ENCODE measurements at places on chromosomes 2 and 18. TPM values are rescaled to one million over a fixed set of nuclear protein-coding genes. Genes with fewer than 3 reads are reported as not detected.

CNDP1 gene
- total RNA-seq: not detected

DNA sequence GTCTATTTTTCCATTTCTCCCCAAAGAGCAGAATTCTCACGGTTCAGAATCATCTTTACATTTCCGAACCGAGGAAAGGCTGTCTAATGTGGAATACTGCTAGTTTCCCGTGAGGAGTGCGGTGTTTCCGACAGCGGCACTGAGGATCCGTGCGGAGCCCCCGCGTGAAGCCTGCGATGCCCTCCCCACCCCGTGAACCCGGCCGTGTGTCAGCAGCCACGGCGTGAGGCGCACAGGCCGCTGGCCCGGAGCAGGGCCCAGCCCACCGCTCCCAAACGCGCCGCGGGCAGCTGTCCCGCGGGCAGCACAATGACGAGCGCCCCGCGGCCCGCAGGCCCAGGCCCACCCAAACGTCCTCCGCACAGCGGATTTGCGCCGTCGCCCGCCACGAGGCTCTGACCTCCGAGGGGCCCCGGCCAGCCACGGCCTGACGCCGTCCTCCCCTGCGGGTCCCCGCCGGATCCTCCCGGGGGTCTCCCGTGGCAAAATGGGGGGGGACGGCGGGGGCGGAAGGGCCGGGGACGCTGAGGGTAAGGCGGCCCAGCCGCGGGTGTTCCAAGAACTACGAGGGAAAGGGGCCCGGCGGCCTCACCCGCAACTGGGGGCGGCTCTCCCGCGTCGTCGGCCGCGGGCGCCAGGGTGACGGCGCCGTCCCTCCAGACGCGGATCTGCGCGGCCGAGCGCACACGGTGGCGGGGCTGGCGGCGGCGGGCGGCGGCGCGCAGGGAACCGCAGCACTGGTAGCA is 796 bp downstream of the SPIRE1 start:
- DNase-seq: peak; percentile 22

GRCh38 chr2:138534791-138535190 is 33.2 kb downstream of the SPOPL start:
- DNase-seq: no peak

MRPL44 gene
- 66.4 TPM for total RNA-seq

DNA sequence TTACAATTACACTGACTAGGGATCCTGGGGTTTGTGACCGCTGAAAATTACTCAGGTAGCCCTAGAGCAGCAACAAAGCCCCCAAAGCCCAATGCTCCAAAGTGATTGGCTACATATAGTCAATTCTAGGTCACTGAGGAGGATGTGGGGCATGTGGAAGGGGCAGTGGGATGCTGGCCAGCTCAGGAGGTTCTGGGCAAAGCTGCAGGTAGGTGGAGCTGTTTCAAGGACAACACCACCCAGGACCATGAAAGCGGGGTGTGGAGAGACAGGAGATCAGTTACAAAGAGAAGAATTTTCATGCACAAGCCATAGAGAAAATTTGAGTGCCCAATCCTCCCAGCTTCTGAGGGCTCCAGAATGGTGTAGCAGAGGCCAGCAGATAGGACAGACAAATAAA is 75.0 kb upstream of the CCDC85A start:
- DNase-seq: no peak

DNA sequence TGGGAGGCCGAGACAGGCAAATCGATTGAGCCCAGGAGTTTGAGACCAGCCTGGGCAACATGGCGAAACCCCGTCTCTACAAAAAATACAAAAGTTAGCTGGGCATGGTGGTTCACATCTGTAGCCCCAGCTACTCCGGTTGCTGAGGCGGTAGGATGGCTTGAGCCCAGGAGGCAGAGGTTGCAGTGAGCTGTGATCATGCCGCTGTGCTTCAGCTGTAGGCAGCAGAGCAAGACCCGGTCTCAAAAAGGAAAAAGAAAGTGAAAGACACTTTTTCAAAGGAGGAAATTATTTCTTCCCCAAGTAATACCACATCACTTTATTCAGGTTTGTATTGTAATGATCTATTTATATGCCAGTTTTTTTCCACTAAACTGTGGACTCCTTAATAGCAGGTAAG is 35.7 kb upstream of the TAF4B start:
- DNase-seq: no peak

TMEM37 gene
- 1.2 TPM for total RNA-seq

- DNase-seq: no peak
Measured at GRCh38 chr2:100894105-100894795, 74.3 kb downstream of the NPAS2 start.

GRCh38 chr2:150228936-150229335 is 258.5 kb downstream of the RND3 start:
- no peak for DNase-seq

DNA sequence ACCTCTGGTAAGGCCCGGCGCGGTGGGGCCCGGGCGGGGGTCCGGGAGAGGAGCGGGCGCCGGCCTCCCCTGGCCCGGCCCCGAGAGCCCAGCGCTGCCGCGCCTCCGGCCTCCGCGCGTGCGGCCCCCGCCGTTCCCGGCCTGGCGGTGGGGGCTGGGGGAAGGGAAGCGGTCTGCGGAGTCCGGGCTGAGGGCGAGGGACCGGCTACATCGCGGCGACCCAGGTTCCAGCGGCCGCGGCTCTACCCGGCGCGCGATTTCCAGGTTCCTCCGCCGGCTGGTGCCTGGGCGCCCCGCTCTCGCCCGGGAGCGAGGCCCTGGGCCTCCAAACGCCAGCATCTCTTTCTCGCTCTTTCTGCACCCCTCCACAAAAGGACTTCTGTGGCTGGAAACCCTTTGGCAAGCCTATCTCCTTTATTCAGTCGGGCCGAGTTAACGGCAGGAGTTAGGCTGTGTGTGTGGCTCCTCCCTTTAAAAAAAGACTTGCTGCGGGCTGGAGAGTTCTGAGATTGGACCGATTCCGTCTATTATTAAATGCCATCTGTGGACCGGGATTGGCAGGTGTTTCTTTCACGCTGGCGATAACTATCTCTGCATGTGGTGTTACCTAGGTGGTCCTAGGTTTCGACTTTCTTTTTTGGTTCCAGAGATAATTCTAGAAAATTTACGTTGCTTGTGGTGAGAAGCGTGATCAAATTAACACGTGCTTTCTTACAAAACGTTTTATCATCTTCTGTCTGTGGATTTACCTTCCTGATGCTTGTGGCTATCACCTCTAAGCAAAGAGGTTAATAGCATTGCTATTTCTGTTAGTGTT is 592 bp downstream of the ME2 start:
- DNase-seq: peak; percentile 37

DNA sequence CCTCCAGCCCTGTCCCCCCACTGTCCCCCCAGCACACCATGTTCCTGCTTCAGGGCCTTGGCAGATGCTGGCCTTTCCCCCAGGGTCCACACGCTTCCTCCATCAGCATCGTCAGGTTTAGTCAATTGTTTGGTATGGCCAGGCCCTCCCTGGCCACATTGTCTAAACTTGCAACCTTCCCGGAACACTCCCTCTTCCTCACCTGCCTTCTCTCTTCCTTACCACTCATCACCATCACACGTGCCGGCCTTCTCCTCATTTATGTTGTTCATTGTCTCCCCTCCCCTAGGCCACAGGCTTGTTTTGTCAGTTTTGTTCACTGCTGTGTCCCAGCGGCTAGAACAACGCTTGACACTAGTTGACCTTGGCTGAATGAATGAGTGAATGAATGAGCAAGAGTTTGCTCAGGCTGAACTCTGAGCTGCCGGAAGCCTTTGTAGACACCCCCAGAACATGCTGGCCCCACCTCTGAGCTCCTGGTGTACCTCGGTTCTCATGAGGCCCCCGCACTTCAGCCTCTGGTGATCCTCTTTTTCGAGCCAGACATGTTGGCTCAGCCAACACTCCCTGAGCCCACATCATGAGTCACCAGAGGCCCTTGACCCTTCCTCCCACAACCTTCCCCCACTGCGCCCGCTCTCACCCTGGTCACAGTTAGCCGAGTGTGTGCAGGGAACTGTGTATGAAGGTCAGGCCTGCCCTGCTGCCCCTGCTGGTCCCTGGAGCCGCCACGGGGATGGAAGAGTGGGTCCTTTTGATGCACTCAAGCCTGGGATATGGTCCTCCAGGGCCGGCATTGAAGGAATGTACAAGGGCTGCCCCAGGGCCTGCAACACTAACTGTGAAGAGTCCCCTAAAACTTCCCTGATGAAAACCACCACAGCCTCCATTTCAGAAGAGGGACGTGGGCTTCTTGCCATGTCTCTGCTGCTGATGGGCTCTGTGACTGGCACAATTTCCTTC is 57.5 kb downstream of the HS1BP3 start:
- DNase-seq: peak; percentile 92

- DNase-seq: no peak
Measured at GRCh38 chr2:136395582-136395981, 277.6 kb upstream of the CXCR4 start.

DNA sequence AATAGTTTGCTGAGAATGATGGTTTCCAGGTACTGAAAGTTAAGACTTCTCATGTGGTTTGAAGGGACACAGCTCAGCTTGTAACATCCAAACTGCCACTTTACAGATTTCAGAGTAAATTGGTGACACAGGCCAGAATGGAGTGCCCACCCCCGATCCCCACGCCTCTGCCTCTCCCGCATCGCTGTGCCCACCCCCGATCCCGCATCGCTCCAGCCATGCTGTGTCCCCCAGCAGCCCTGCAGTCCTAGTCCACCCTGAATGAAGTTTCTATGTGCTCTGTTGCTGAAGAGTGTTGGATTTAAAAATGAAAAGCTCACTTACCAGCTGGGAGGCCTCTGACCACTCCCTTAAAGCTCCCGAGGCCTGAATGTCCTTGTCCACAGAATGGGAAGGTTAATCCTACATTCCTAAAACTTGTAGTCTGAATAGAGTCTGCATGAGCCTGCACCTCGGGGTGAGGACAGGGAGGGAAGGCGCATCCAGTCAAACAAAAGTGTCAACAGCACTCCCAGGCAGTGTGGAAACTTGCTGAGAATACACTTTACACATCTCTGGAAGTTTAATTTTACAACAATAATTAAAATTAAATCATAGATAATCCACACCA is 176.4 kb upstream of the ID2 start:
- DNase-seq: no peak

GRCh38 chr2:5691985-5692529 is at the start of gene SOX11:
Gene SOX11, plus strand, starts transcription at chr2:5692384. Its CDS starts 338 bp downstream, at chr2:5692722.
- no peak for DNase-seq

APCDD1 gene
- total RNA-seq: not detected

EVX2 gene
- total RNA-seq: not detected

AOX1 gene
- total RNA-seq: 5.1 TPM

INHBB gene
- 57.5 TPM for total RNA-seq

GRCh38 chr2:23435250-23436035 is 50.5 kb downstream of the KLHL29 start:
- DNase-seq: no peak

GALNT3 gene
- 33.1 TPM for total RNA-seq

DNA sequence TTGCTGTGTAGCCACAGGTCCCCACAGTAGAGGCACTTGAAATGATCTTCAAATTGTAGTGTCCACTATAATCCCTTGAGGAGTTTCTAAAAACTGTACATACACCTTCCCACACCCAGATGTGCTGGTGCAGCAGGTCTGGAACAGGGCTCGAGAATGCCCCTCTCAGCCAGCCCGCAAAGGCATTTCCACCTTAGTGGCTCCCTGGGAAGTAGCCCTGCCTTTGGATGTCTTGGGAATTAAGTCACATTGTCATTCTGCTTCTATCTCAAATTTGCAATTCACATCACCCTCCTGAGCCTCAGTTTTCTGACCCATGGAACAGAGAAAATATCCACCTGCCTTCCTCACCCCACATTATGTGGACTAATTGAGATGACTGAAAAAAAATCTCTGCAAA is 44.3 kb upstream of the TCF7L1 start:
- DNase-seq: no peak

DNA sequence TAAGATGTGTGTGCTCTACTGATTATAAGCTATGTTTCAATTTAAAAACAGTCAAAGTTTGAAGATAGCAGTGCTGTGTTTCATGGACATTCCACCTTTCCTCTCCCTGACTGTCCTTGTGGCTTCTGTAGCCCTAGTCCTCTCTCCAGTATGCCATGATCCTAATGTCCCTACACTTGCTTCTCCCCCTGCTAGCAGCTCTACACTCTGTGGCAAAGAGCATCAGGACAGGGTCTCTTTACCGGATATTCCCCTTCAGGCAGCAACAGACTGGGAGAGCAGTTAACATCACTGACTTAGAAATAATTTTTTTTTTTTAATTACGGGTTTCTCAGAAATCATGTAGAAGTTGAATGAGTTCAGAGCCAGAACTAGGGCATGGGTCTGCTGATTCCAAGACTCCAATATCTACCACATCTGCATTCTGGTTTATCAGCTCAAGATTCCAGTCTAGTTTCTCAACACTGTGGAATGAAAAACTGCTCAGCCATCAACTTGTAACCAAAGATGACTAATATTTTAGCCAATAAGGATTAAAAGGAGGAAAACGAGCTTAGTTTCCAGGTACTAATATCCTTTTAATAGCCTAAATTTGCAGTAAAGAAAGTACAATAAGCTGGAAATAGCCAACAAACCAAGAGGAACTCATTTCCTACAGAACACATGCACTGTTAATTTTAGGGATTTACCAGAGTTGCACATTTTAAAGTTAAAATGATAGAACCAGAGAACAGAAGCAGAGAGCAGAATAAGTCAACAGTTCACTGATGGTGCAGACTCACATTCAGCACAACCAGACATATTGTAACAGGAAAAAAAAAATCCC is 45.2 kb downstream of the TMEM131 start:
- peak; percentile 35 for DNase-seq

DNA sequence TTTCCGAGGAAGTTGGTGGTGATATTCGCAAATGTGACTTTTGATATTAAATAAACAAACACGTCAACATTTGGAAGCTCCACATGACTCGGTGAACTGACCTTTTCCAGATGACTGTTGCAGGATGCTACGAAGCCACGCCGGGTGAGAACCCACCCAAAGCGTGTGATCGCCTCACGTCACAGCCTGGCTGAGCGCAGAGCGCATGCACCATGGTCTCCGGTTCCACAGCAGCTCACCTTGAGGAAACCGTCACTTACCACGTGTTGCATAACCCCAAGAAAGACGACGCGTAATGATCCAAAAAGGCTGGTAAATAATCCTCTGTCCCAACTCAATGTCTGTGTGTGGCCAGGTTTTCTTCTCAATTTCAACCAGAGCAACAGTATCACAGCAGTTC is 64.5 kb upstream of the CTDP1 start:
- no peak for DNase-seq

DNA sequence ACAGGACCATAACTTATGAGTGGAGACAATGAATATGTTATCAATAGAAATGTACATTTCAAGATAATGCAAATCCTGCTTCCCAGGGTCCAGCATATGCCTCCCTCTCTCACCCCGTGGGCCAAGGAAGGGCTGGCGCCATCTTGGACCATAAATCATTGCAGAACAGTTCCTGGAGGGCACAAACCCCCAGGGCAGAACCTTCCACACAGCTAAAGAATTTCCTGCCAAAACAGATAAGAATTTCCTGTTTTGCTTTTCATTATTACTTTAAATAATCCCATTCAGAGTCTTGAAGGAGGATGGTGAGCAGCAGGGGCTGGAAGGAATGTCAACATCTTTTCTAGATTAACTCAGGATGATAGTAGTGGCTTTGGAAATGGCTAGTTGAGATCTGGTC is 53.7 kb downstream of the EHD3 start:
- DNase-seq: no peak

All from PC-9 (cell line).